Activated T-helper 17 cell treated with anti-CD3 and anti-CD28 coated beads, Interleukin-2, amount 50 U/mL, for 72 hours (primary cell): ENCODE measurements at places on chromosomes 5 and 9. TPM values are rescaled to one million over a fixed set of nuclear protein-coding genes. Genes with fewer than 3 reads are reported as not detected.

Gene TMEM252
- not detected for total RNA-seq

Gene CDX1
- total RNA-seq = not detected

Gene ORM1
- total RNA-seq = not detected

Gene APBA1
- total RNA-seq = 3.8 TPM

Gene GMCL2
- not detected for total RNA-seq

Gene KIF12
- not detected for total RNA-seq

Gene CATSPER3
- 0.50 TPM for total RNA-seq

Gene ADAMTS2
- total RNA-seq = not detected

Gene PDLIM4
- not detected for total RNA-seq

DNA sequence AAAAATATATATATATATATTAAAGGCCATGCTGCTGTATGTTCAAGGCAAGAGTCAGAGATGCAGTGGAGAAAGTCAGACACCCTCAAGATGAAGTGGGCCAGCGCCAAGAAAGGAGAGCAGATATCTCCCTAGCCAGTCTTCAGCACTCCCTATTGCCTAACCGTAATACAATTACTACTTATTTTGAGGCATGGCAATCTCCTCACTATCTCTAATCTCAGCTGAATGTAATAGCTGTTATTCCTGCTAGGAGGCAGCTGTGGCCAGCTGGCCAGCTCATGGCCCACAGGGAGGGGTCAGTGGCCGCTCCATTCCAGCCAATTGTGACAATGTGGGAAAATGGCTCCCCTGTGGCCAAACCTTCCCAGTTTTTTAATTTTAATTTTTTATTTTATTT is 87.5 kb upstream of the FBXW11 start:
- peaks cover 95% of the 10 kb centered on the region for H3K36me3 ChIP-seq

DNA sequence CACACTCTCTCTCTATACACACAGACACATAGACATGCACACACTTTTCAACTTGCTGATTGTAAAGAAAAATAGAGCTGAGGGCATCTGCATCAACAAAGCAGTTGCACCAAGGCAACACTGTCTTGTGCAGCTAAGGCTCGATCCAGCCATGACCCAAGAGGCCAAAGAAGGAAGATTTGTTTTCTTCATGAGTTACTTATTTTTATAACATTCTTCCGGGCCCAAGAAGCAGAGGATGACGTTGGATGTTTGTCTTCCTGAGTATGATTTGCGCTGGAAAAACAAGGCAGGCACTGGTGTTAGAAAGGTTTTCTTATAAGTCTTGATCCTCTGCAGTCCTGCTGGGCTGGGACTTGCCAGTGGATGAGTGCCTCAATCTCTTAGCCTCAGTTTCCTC is 344.1 kb downstream of the ADAMTS6 start:
- no peaks in the 10 kb centered on the region for H3K27me3 ChIP-seq
- ATAC-seq = no peak
- no peaks in the 10 kb centered on the region for H3K4me1 ChIP-seq
- H3K27ac ChIP-seq = no peak overlapping the region

- no peak overlapping the region for H3K27ac ChIP-seq
- no peaks in the 10 kb centered on the region for H3K27me3 ChIP-seq
- peaks cover 4% of the 10 kb centered on the region for H3K4me1 ChIP-seq
- H3K36me3 ChIP-seq = peaks cover 21% of the 10 kb centered on the region
These were observed 9.5 kb downstream of the INVS start for GRCh38 chr9:100108559-100108958.

DNA sequence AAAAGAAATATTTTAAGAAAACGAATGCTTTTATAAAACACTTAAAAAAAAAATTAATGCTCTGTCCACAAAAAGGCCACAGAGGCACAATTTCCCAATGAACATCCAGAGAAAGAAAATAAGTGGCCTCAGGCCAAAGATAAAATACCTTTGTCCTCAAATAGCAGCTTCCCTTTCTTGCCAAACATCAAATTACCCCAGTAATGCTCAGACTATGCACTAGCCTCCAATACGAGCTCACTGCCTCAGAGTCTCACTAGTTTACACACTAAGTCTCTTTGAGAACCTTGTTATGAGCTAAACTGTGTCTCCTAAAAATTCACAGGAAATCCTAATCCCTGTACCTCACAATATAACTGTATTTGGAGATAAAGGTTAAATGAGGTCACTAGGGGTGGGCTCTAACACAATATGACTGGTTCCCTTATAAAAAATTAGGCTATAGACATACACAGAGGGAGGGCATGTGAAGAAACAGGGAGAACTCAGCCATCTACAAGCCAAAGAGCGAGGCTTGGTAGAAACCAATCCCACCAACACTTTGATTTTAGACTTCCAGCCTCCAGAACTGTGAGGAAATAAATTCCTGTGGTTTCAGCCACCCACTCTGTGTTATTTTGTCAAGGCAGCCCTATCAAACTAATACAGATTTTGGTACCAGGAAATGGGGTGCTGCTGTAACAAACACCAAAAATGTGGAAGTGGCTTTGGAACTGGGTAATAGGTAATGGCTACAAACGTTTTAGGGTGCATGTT is 4.4 kb downstream of the MPDZ start:
- no peak overlapping the region for H3K27ac ChIP-seq
- ATAC-seq = no peak
- H3K36me3 ChIP-seq = no peaks in the 10 kb centered on the region

DNA sequence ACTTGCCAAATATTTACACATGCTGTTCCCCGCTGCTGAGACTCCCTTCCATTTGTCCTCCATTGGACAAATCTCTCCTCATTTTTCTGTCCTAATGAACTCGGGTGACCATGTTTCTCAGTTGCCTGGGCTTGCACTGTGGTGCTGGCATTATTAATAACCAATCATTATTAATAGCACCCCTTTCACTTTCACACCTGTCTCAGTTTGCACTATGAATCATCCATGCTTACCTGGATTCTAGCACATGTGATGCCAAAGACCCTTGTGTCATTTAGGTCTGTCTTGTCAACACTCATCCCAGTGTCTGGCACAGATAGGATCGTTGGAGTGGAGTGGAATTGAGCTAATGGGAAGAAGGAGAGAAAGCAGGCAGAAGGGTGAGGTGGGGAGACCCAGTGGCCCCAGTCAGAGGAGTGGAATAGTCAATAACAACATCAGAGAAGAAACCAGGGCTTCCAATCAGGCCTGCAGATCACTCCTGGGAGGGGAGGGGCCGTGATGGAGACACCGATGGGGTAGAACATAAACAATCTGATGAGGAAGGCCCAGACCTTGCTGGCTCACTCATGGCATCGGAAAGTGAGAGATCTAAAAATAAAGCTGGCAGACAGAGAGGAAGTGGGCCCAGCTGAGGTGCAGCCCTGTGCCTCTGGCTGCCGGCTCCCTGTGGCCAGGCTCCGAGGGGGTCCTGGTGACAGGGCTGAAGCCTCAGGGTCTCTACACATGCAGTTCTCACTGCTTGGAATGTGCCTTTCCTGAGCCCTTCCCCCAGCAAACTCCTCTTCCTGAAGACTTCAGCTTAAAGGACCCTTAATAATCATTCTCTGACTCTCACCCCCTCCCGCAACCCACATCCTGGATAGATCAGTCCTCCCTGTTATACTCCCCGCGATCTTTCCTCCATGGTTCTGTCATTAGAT is 33.5 kb upstream of the CRB2 start:
- H3K36me3 ChIP-seq = no peaks in the 10 kb centered on the region
- H3K4me3 ChIP-seq = peak overlapping the region; percentile 82
- H3K27me3 ChIP-seq = no peaks in the 10 kb centered on the region
- H3K27ac ChIP-seq = peak overlapping the region; percentile 77
- peaks cover 31% of the 10 kb centered on the region for H3K4me1 ChIP-seq

DNA sequence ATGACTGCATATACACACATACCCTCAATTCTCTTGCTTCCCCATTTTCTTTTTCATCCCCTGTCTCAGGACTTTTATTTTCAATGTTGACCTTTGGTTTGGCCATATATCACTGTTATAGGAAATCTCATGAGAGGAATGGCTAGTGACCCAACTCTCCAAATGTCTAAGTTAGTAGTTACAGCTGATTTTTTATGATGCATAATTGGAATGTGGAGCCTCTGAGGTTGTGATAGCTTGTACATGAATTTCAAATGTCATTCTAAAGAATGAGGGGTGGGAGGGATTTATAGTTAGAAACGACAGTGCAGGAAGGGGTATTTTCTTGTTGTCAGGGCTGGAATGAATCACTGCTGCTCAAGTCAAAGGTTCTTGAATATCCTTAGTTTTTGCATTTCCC is 356.1 kb downstream of the NTRK2 start:
- H3K27me3 ChIP-seq = peaks cover 5% of the 10 kb centered on the region
- H3K27ac ChIP-seq = no peak overlapping the region
- H3K36me3 ChIP-seq = no peaks in the 10 kb centered on the region
- ATAC-seq = no peak
- no peaks in the 10 kb centered on the region for H3K4me1 ChIP-seq

DNA sequence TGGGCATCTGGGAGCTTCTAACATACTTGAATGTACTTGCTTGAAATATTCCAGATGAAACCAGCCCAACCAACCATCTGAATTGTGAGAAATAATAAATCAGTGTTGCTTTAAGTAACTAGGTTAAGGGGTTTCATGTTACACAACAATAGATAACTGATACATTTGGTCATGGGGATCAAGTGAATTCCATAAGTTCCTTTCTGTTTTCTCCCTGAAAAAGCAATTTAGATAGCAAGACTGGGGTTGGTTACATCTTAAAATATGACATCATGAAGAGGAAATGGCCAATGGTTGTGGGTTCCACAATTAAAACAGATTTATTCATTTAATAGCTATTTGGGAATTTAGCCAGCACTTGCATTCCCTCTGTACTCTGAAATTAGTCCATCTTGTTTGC is 559.7 kb downstream of the TLR4 start:
- no peak overlapping the region for H3K4me3 ChIP-seq
- no peaks in the 10 kb centered on the region for H3K4me1 ChIP-seq
- ATAC-seq = no peak
- H3K36me3 ChIP-seq = no peaks in the 10 kb centered on the region
- H3K27me3 ChIP-seq = peaks cover 13% of the 10 kb centered on the region
- H3K27ac ChIP-seq = no peak overlapping the region

DNA sequence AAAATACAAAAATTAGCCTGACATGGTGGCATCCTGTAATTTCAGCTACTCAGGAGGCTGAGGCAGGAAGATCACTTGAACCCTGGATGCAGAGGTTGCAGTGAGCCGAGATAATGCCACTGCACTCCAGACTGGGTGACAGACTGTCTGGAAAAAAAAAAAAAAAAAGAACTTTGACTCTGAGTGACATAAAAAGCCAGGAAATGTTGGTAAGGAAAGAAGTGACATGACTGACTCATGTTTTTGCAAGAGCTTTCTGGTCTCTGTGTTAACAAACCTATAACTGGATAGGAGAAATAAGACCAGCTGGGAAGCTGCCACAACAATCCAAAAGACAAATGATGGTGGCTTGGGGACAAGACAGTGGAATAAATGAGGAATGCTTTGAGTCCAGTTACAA is 272.1 kb downstream of the HINT1 start:
- H3K27me3 ChIP-seq = peaks cover 50% of the 10 kb centered on the region
- H3K36me3 ChIP-seq = no peaks in the 10 kb centered on the region
- H3K4me3 ChIP-seq = no peak overlapping the region
- ATAC-seq = no peak
- H3K27ac ChIP-seq = no peak overlapping the region
- no peaks in the 10 kb centered on the region for H3K4me1 ChIP-seq

DNA sequence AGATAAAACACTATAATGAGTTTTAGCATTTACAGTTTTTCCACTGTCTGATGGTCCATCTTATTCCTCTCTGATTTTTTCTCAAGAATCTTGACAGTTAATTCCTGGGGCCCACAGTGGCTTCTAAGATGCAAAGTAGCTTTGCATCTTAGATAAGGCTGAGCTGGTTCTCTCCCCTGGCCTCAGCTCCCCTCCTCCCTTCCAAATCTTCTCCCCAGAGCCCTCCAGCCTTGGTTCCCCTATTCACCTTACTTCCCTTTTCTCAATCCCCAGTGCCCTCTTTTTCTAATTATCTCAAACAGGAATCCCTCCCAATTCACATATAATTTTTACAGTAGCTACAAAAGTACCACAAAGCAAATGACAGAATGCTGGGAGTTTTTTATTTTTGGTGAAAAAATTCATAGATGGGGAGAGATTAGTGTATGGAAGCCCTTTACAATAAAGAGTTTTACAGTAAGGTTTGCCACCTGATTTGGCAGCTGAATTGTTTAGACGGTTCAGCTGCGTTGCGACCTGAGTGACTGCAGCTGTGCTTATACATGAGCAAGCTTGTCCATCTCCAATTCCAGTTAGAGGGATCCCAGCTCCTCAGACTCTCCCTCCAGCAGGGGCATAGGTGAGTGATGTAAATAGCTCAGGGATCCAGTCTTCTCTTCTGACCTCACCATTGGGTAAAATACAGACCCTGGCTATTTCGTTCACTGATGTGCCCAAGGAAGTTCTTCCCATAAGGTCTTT is 51.4 kb upstream of the CKMT2 start:
- H3K36me3 ChIP-seq = peaks cover 39% of the 10 kb centered on the region
- H3K4me1 ChIP-seq = peaks cover 10% of the 10 kb centered on the region
- no peak for ATAC-seq
- no peak overlapping the region for H3K4me3 ChIP-seq
- H3K27me3 ChIP-seq = no peaks in the 10 kb centered on the region

GRCh38 chr9:79603222-79603920 is 31.6 kb downstream of the TLE4 start:
- no peak overlapping the region for H3K4me3 ChIP-seq
- no peak for ATAC-seq
- H3K36me3 ChIP-seq = peaks cover 21% of the 10 kb centered on the region
- no peaks in the 10 kb centered on the region for H3K27me3 ChIP-seq
- peaks cover 20% of the 10 kb centered on the region for H3K4me1 ChIP-seq

DNA sequence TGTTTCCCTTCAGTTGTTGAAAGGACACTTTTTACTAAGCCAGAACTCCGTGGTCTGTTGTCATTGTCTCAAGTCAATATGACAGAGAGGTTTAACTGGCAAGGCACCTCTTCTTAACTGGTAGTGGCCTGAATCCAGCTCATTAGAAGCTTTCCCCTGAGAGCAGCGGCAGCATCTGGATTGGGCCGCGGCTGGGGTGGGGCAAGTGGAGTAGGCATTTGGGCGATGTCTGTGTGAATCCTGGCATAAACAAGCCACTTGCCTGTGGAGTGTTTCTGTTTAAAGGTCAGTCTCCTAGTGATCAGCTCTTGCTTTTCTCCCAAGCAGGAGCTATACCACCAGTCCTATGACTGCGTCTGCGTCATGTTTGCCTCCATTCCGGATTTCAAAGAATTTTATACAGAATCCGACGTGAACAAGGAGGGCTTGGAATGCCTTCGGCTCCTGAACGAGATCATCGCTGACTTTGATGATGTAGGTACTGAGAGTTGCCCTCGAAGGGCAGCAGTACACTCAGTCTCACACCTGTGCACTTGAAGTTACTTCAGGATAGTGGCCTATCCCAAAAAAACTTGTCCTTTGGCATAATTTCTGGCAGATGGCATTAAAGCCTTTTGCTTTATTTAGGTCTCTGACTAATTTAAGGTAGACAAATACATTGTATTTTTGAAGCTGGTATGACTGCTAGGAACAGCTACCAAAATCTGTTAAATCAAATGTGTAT is 48.9 kb downstream of the CFAP90 start:
- no peaks in the 10 kb centered on the region for H3K36me3 ChIP-seq
- no peak for ATAC-seq
- no peak overlapping the region for H3K4me3 ChIP-seq
- H3K27ac ChIP-seq = no peak overlapping the region

DNA sequence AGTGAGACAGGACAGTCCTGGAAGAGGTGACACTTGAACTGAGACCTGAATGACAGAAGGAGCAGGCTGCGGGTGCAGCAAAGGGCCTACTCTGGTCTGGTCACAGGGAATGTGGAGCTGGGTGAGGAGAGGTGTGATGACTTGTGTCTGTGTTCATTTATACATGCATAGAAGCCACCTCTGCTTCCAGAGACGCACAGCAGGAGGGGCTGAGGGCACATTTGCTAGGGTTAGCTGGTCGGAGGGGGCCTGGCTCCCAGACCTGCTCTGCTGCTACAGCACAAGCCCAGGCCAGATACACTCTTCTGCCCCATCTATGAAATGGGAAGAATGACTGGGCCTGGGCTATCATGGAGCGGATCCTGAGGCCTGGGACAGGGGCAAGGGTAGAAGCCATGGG is 15.6 kb downstream of the UNC5A start:
- peaks cover 6% of the 10 kb centered on the region for H3K4me1 ChIP-seq
- no peak overlapping the region for H3K27ac ChIP-seq
- ATAC-seq = no peak
